ENCODE measurements at places on chromosomes 16 and 17. TPM values are rescaled to one million over a fixed set of nuclear protein-coding genes. Genes with fewer than 3 reads are reported as not detected.

C16orf86 gene
- 6.6 TPM for total RNA-seq

CLEC3A gene
- total RNA-seq = not detected

MRPL27 gene
- total RNA-seq = 42.9 TPM

SOX15 gene
- total RNA-seq = 2.8 TPM

EVI2B gene
- 18.5 TPM for total RNA-seq

- peak; percentile 27 for DNase-seq
Observed at GRCh38 chr16:22813223-22813947, 577 bp upstream of the HS3ST2 start.

GRCh38 chr17:33260638-33261037 lies 32.5 kb downstream of the ASIC2 start:
- DNase-seq = no peak

DNA sequence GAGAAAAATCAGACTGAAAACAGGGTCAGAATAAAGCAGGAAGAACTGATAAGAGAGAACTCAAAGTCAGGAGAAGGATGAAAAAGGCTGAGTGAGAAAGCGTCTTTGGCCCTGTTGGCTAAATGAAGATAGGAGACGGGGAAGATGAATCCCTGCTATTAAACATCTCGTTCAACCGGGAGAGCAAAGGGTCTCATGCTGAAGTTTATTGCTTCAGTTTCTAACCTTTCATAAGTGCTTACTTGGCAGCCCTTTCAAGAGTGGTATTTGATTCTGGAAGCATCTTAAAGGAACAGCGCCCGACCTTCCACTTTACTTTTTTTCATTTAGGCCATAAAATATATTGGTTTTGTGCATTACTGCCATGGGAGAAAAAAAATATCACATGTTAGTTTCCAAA lies 288.3 kb upstream of the RBFOX1 start:
- DNase-seq = no peak

LGALS9B gene
- total RNA-seq = 1.7 TPM

GRCh38 chr16:77191259-77191969 lies 424 bp downstream of the MON1B start:
- no peak for DNase-seq

GRCh38 chr17:81401723-81402529 lies 6.7 kb downstream of the BAHCC1 start:
- no peak for DNase-seq

SRR gene
- total RNA-seq = 10.5 TPM

CLN3 gene
- total RNA-seq = 25.2 TPM

EDC4 gene
- total RNA-seq = 57.4 TPM

GRCh38 chr16:76343769-76344168 lies 66.6 kb downstream of the CNTNAP4 start:
- DNase-seq = no peak

HSPB9 gene
- total RNA-seq = not detected

DNA sequence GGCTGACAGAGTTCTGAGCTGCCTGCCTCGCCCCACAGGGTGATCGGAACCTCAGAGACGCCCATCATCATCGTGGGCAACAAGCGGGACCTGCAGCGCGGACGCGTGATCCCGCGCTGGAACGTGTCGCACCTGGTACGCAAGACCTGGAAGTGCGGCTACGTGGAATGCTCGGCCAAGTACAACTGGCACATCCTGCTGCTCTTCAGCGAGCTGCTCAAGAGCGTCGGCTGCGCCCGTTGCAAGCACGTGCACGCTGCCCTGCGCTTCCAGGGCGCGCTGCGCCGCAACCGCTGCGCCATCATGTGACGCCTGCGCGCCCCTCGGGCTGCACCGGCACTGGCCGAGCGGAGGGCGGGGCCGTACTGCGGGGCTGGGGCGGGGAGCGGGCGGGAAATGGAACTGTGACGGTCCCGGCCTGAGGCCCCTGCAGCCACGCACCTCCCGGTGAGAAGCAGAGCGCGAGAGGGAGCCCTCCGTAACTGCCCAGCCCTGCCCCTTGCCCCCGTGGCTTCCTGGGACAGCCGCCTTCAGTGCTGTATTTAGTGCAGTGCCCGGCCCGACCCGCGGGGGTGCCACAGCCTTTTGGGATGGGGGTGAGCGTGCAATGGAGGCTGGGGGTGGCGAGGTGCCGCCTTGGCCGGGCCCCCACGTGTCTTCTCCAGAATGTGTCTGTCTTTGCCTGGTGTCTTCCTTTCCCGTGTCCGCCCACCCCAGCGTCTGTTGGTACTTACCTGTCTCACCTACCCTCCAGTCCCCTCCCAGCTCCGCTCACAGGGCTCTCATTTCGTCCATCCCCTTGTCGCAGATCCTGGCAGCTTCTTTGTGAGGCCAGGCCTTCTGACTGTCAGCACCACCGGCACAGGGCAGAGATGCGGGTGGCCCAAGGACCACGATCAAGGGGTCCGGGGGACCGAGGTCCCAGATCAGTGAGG lies 9.8 kb downstream of the RASL10B start:
- DNase-seq = no peak

HSD17B2 gene
- total RNA-seq = not detected

MARF1 gene
- 35.7 TPM for total RNA-seq

- DNase-seq = peak; percentile 84
Observed at GRCh38 chr16:30947859-30948666, 805 bp upstream of the ORAI3 start.

EVPLL gene
- not detected for total RNA-seq

DNA sequence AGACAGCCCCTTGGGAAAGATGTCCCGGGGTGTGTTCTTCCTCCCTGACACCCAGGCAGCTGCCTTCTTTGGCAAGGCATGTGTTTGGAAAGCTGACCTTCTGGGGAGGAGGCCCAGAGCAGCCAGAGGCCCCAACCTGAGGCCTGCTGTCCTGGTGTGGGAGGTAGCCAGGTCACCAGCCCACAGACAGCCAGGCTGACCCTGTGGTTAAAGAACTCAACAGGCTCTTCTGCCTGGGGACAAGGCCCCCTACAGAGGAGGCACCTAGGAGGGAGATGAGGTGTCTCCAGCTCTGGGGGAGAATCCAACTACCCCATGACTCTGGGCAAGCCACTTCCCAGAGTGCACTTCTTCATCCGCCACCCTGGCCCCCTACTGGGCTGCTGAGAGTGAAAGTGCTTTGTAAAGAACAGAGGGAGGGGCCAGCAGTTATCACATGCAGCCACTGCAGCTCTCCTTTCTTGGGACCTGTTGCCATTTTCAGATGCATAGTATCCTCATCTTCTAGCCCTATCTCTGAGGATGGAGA lies 13.1 kb upstream of the SREBF1 start:
- no peak for DNase-seq

SLC5A11 gene
- total RNA-seq = 17.7 TPM

DNA sequence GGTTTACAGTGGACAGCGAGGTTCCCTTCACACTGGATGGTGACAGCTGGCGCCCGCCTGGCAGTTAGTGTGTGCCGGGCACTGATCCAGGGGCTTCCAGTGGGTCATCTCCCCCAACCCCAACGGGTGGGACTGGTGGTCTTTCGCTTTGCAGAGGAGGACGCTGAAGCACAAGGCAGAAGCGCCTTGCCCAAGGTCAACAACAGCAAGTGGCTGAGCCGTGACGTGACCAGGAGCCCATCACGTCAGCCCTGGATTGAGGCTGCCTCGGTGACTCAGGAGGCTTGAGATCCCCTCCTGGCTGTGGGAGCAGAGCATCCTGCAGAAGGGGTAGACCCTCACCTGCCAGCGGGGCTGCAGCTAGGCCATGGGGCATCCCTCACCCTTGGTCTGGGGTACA lies 215.3 kb downstream of the RBFOX3 start:
- no peak for DNase-seq

DNA sequence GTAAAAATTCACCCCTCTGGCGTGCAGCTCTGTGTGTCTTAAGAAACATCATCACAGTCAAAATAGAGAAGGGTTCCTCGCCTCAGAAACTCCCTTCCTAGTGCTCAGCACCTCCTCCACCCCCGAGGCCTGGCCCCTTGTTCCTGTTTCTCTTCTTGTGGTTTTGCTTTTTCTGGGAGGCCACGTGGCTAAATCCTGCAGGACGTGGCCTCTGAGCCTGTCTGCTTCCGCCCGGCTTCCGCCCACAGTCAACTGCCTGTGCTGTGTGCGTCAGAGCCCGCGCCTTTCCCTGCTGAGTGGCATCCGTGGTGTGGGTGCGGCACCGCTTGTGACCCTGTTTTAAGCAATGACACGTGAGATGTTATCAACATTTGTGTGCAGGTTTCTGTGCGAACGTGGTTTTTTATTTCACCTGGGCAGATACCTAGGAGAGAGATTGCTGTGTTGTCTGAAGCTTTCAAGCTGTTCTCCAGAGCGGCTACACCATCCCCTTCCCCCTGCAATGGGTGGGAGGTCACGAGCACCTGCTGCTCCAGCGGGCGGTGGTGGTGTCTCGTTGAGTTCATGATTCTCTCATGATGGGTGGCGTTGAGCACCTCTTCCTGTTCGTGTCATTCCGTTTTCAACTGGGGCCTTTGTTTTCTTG lies 21.7 kb downstream of the ACSF3 start:
- no peak for DNase-seq

PYY gene
- not detected for total RNA-seq

DNA sequence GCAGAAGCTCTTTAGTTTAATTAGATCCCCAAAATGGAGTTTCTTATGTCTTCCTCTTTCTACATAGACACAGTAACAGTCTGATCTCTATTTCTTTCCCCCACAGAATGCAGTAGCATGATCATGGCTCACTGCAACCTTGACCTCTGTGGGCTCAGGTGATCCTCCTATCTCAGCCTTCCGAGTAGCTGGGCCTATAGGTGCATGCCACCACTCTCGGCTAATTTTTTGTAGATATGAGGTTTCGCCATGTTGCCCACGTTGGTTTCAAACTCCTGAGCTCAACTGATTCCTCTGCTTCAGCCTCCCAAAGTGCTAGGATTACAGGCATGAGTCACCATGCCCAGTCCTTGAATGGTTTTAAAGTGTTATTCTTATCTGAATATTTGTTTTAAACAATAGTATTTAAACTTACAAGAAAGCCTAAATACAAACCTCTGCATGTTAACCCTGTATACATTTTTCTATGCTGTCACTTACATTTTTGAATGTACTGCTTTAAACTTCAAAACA lies 120.6 kb downstream of the GOSR1 start:
- DNase-seq = no peak

EEF2K gene
- 38.2 TPM for total RNA-seq

DNA sequence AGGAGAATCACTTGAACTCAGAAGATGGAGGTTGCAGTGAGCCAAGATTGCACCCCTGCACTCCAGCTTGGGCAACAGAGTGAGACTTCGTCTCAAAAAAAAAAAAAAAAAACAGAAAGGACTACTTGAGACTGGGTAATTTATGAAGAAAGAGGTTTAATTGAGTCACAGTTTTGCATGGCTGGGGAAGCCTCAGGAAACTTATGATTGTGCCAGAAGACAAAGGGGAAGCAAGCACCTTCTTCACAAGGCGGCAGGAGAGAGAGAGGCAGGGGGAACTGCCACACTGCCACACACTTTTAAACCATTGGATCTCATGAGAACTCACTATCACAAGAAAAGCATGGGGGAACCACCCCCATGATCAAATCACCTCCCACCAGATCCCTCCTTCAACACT lies 9.0 kb upstream of the MILR1 start:
- DNase-seq = no peak

GRCh38 chr16:14405611-14406537 lies 224.2 kb downstream of the PARN start:
- DNase-seq = no peak

DNA sequence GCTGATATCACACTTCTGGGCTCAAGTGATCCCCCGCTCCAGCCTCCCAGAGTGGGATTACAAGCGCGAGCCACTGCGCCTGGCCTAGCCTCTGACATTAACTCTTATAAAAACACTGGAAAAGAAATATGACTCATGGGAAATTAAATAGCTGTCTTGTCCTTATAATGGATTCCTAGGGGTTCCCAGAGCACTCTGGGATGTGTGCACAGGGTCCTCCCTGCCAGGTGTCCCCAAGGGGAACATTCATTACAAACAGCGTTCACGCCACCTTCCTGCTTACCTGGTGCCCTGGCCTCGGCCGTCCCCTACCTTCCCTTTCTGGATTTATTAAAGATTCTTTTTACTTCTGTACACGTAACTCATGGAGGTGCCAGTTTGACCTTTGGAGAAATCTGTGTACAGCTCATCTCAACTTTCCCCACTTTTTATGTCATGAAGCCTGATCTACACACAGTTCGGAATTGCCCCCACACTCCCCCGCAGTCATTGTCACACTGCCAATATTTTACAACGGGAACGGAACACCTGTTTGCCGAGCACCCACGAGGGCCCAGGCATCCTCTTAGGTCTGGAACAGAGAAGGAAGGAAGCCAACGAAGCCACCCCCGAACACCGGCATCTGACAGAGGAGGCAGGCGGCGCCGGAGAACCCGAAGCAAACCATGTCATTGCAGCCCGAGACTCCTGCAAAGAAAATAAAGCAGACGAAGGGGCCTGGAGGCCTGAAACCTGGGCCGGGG lies 39.7 kb upstream of the MEAK7 start:
- DNase-seq = no peak

DNA sequence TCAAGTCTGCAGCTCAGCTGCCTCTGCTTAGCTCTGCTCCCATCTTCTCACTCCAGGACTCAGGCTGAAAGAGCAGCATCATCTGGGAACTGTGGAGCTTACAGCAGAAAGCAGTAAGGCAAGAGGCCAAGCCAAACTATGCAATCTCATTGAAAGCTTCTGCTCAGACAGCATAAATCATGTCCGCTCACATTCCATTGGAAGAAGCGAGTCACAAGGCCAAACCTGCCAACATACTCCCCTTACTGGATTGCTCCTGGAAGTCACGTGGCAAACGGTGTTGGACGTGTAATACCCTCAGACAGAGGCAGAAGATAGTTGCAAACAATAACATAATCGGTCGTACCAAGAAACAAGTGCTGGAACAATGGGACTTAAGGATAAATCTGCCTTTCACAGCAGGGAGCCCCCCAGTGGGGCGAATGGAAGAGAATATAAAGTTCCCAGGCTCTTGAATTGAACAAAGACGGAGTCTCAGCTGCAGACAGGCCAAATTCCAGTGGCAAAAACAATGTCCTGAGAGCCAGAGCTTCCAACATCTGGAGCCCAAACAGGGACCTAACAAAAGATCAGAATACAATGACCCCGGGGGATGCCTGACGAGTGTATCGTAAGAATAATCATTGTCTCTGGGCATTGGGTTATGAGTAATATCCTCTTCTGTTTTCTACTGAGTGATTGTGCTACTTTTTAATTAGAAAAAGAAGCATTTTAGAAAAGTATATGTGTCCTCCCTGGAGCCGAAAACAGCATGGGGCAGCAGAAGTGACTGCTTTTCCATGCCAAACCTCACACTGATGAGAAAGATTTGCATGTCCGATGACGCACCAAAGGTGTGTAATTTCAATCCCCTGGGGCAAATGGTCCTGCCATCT lies 68.4 kb downstream of the CMC2 start:
- DNase-seq = peak; percentile 24

DNA sequence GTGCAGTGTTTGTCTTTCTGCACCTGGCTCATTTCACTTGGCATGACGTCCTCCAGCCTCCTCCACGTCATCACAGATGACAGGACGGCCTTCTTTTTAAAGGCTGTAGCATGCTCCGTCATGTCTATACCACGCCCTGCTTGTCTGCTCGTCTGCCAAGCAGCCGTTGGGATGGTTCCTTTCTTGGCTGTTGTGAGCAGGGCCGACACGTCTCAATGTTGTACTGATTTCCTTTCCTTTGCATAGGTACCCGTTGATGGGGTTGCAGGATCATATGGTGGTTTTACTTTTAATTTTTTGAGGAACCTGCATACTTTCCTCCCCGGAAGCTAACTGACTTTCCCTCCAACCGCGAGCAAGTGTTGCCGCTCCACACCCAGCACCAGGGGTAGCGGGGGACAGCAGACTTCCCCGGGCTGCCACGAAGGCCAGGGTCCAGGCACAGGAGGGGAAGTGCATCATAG lies 212.2 kb upstream of the ZNF469 start:
- no peak for DNase-seq

GRCh38 chr17:19331134-19331533 lies 31.4 kb downstream of the B9D1 start:
- DNase-seq = no peak

PIRT gene
- not detected for total RNA-seq

GRCh38 chr17:82323514-82324234 lies 6.3 kb upstream of the CD7 start:
- DNase-seq = no peak
